ENCODE measurements at places on chromosomes 12 and 14. TPM values are rescaled to one million over a fixed set of nuclear protein-coding genes. Genes with fewer than 3 reads are reported as not detected.

GRCh38 chr14:33737446-33737845 is 213.4 kb downstream of the EGLN3 start:
- DNase-seq: no peak

GRCh38 chr12:52537101-52537500 is 15.8 kb downstream of the KRT71 start:
- no peak for DNase-seq

GRCh38 chr14:57848353-57848752 is 17.5 kb downstream of the SLC35F4 start:
- no peak for DNase-seq

The TAS2R8 gene
- polyA plus RNA-seq: not detected
